Stimulated activated CD8-positive, alpha-beta memory T cell treated with anti-CD3 and anti-CD28 coated beads, Interleukin-2, amount 100 ng/mL, for 1 hour (primary cell): ENCODE measurements at places on chromosomes 12 and 14.

GRCh38 chr12:45725631-45726602, 3.6 kb upstream of the ARID2 start:
- no peak for DNase-seq

DNA sequence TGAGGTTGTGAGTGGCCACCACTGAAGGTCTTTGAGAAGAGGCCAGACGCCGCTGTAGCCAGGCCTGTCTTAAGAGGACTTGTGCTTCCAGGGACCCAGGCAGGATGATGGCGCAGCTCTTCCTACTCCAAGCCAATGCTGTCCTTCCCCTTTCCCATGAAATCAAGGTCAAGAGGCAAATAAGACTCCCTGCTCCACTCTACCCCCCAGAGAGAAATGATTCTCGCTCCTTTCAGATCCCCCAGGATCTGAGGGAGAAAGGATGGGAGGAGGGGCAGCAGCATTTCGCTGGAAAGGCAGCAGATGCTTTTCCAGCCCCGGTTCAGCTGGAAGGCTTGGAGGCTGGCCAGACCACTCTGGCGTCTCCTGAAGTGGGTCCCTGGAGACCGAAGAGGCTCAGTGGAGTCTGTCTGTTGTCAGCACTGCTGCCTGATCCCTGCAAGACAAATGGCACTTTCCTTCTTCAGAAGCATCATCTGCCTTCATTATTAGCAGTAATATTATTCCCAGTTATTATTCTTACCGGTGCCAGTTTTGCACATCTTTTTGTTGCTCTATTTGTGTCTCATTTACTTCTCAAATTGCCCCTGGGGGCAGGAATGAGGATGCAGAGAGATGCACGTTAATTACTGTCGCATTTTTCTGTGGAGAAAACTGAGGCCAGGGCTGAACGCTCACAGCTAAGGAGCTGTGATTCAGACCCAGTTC, 51.4 kb downstream of the C14orf132 start:
- DNase-seq, result no peak

GRCh38 chr12:107336695-107337094, 243.3 kb upstream of the CRY1 start:
- DNase-seq, result no peak

GRCh38 chr12:116547955-116548501, 11.2 kb upstream of the MAP1LC3B2 start:
- DNase-seq, result no peak

- DNase-seq, result no peak
Measured at GRCh38 chr14:66974397-66975025, 214.7 kb upstream of the GARIN2 start.

DNA sequence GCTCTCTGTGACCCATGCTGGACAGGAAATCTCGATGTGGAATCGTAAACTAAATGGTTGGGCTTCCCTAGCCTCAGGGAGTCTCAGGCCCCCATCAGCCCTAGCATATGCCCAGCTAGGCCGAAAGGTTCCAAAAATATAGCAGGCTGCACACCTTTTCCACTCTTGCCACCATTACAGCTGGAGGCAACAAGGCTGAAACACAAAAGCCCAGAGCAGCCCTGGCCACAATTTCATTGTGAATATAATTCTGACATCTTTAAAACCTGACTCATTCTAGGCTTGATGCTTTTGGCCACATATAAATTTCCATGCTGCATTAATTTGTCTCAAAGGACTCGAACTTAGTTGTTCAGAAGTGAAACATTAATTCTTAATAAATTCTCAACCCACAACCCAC, 382.2 kb downstream of the GRIN2B start:
- DNase-seq, result no peak

DNA sequence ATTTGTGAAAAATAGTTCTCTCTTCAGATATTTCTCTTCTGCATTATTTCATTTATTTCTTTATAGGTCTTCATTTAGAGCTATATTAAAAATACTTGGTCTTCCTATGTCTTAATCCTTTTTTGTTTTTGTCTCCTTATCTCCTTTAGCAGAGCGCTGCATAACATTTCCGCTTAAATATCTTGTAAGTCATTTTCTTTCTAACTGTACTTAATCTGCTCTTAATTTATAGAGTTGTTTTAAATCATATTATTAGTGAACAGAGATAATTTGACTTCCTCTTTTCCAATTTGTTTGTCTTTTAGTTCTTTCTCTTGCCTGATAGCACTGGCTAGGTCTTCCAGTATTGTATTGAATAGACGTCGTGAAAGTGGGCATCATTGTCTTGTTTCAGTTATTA, 18.0 kb downstream of the LUM start:
- no peak for DNase-seq

DNA sequence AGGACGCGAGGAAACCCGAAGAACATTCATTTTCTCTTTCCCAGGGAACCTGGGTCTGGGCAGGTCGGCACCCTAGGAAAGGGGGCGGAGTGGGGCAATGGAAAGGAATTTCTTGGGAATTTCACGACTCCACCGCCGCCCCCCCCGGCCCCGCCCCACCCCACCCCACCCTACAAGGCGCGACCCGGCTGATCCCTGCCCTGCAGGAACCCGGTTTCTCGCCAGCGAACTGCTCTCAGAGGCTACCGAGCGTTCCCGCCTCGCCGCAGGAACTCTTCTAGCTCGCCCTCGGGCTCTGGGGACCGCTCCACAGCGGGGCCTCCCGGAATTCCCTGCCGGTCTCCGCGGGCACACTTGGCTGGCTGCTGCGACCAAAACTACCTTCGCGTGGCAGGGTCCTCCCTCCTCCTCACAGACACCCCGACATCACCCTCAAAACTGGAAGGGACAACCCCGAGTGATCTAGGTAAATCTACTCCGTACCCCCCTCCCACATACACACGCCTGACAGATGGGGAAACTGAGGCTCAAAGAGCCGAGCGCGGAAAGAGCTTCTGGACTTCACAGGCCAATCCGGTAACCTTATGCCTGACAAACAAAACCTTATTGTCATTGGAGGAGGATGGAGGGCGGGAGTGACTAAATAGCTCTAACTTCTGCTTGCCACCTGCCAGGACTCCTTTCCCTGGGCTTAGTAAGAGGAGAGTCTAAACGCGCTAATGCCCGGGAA, 785 bp upstream of the ACTN1 start:
- DNase-seq, result no peak

DNA sequence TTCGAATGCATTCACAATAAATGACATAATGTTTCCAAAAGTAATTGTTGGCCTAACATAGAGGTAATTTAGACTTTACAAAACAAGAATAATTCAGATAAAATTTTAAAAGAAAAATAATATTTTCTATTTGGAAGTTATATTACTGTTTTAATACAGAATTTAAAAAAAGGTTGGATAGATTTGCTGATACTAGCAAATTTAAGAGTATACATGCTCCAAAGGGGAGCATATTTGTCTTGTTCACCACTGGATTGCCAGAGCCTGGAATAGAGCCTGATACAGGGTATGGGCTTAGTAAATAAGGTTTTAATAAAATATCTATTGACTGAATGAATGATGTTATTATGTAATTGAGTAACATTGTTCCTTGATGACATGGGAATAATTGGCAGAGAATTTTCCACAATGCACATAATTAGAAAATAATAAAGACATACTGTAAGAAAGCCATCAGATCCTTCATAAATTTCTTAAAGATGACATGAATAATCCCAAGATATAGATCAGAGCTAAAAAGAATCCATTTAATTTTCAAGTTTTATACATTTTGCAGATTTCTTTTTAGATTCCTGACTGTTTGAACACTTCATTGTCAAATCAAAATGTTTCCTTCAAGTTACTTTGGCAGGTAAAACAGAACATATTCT, 305.3 kb downstream of the SLC6A15 start:
- no peak for DNase-seq

GRCh38 chr14:55255979-55256378, 15.2 kb upstream of the FBXO34 start:
- DNase-seq, result no peak

DNA sequence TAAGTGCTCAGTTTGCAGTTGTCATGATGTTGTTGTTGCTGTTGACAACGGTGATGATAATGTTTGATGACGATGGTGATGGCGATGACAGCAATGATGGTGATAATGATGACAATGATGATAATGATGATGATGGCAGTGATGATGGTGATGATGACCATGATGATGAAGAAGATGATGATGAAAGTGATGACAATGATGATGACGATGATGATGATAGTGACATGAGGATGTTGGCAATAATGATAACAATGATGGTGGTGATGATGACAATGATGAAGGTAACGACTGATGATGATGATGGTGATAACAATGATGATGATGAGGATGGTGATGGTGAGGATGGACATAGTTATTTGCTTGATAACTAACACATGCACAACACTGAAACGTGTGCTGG, 778.5 kb downstream of the VRK1 start:
- DNase-seq, result no peak

- no peak for DNase-seq
Measured at GRCh38 chr14:76984787-76985375, 43.6 kb downstream of the IRF2BPL start.

GRCh38 chr12:7748852-7749251, 1.7 kb upstream of the CLEC4C start:
- no peak for DNase-seq

GRCh38 chr14:95675486-95675885, 10.7 kb upstream of the TCL1B start:
- no peak for DNase-seq
